ENCODE measurements at places on chromosomes 3 and 15.

GRCh38 chr3:27993051-27993450 is 248.4 kb upstream of the CMC1 start:
- DNase-seq, result no peak

- DNase-seq, result no peak
Measured at GRCh38 chr15:91855241-91855640, 1.7 kb downstream of the SLCO3A1 start.

DNA sequence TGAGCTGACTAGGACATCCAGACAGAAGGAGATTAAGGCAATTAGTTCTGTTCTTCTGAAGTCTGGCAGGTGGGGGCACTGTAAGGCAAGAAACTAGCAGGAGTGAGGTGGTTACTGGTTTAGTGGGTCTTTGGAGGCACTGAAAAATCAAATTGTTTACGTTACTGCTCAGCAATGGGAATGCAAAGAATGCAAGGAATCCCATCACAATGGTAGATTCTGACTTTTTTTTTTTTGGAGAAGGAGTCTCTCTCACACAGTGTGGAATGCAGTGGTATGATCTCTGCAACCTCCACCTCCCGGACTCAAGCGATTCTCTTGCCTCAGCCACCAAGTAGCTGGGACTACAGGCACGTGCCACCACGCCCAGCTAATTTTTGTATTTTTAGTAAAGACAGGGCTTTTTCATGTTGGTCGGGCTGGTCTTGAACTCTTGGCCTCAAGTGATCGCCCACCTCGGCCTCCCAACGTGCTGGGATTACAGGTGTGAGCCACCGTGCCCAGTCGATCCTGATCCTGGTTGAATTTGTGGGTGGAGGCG is 16.4 kb downstream of the FAM107A start:
- DNase-seq, result peak; percentile 98

GRCh38 chr15:69031013-69032001 is 16.8 kb downstream of the NOX5 start:
- peak; percentile 29 for DNase-seq

DNA sequence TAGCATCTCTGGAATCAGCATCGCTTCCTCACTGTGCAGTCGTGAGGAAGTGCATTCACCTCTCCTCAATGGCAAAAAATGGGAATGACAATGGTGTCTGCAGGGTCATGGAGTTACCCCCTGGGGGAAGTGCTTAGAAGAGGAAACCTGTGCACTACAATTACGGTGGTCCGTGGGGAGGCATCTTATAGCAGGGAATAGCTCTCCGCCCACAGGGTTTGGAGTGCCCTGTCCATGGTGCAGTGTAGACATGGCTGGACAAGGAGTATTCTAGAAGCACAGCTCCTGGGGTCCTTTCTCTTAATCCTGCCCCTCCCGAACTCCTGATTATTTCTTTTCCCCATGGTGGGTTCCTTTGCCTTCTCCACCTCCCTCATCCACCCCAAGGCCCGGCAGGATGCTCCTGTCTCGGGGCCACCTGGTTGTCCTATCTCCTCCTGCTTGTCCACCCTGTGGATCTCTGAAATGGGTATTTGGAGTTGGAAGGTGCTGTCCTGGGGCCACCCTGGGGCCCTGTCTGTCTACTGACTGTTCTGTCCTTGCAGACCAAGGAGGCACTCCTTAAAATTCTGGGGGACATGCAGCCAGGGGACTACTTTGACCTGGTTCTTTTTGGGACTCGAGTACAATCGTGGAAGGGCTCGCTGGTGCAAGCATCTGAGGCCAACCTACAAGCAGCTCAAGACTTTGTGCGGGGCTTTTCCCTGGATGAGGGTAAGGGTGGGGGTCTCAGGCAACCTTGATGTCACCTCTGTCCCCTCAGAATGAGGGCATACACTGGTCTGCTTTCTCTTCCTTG is 5.2 kb downstream of the ITIH1 start:
- DNase-seq, result no peak

DNA sequence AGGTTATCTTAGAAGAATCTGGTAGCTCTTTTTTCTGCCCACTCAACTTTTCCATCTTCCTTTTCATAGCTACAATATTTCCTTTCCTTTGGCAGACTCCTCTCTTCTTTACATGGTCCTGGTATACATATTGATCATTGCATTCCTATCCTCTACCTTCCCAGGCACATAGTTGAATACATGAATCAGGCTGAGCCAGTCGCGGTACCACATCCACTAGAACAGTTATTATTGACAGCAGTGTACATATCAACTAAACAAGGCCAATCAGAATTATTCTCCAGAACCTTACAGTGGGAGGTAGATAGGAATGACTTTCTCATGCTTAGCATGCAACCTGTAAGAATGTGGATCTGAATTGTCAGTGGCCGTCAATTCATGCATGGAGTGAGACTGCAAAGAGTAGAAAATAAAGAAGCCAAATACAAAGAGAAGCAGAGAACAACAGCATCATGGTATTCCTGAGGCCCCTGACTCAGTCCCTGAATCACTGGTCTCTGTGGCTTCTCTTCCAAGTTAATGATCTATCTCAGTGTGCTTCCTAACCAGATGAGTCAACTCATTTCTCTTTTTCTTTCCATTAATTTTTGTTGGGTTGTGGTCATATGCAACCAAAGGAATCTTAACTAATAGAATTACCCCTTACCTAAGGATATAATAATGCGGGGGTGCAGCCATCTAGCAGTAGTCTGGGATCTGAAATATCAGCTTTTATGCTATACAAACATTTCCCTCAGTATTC is 60.9 kb upstream of the DCBLD2 start:
- DNase-seq, result peak; percentile 97

DNA sequence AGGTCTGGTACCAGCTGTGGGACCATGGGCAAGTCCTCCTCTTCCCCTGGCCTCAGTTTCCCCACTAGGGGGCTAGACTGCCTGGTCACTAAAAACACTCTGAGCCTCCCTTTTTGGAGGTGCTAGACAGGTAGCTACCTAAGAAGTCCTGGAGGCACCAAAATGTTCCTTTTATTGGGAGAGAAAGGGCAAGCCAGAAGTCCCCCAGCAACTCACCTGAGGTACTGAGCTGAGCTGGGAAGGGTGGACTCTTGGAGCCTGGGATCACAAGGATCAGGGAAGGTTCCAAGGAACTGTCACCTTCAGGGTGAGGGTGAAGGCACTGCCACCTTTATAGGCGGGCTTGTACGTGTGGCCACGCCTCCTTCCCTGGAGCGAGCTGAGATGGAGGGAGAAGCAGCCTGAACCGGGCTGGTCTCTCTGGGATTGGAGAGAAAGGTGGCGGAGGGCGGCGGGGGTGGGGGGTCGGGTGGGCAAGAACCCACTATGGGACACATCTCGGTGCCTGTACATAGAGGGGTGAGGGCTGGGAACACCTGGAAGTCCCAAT is at the start of gene CYP1A1:
Gene CYP1A1, minus strand, starts transcription at position 304 of the 550 bp plus-strand sequence. CDS start 2,431 bp downstream, outside the sequence.
- DNase-seq, result no peak

DNA sequence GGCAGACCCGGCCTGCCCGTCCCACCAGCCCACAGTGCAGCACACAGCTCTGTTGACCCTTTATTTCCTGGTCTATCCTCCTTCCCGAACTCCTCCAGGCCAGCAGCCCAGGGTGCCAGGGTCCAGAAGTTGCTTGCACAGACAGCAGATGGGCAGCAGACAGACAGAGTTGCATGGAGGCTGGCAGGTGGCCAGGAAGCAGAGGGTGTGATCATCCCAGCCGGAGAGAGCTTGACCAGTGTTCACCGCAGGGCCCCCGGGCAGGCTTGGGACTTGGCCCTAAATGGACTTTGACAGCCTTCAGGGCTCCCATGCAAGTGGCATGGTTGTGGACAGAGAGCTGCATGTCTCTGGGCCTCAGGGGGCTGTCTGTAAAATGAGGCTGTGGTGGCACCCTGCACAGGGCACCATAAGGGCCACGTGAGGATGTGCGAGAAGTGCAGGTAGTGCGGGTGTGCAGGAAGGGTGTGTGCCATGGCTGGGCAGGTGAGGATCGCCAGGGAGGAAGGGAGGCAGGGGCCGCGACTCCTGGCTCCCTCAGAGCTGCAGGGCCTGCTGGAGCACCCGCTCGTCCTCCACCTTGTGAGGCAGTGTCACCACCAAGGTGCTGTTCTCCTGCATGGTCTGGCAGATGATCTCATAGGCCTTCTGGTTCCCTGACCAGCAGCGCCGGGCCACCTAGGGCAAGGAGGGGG is 6.3 kb upstream of the ZXDC start:
- no peak for DNase-seq

DNA sequence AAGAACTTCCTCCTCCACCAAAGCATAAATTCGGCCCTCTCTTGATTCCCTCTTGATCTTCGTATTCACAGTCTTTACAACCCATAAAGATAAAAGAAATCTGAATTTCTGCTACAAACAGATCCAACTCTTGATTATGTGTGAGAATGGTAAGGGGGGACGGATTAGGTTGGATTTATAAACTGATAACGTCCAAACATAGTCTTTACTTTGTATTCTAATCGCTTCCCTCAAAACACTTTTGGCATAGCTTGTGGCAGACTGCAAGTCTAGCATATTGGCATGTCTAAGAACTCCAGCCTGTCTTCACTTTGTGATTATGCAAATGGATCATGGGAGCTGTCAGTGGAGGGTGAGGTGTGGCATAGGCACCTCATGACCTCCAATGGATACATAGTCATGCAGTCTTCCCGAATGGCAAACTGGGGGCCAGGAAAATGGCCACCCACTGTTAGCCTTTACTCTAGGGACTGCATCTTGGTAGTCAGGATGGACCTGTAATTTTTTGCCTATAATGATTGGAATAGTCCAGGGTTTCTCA is 24.3 kb upstream of the GPR171 start:
- no peak for DNase-seq

GRCh38 chr3:175077216-175077615 is 218.1 kb downstream of the NAALADL2 start:
- DNase-seq, result no peak

DNA sequence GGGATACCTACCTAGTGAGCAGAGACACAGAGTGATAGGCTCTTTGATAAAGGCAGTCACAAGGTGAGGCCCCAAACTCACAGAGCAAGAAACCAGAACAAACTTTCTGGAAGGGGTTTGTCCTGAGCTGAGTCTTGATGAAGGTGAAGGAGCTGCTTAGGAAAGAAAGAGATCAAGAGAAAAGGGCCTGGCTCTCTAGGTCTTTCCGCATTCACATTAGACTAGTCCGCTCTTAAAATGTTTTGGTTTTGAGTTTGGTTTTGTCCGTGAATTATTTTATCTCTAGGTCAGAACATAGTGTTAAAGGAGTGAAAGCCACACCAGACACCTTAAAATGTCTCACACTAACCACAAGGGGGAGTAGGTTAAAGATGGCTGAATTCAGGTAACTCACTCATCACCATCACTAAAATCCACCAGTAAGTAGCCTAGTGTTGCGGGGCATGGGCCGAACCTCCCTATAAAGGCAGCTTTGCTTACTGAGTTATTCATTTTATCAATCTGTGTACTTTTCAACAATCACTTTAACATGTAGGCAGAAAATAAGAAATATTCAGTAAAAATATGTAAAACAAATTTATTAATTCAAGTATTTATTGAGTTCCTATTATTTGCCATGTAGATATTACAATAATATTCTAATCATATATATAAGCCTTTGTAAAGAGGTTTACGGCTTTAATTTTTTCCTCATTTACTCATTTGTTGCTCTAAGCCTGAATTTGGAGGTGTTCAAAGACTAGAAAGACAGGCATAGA is 121.5 kb upstream of the TSC22D2 start:
- peak; percentile 37 for DNase-seq

- no peak for DNase-seq
Measured at GRCh38 chr3:13877911-13878280, 2.0 kb downstream of the WNT7A start.

DNA sequence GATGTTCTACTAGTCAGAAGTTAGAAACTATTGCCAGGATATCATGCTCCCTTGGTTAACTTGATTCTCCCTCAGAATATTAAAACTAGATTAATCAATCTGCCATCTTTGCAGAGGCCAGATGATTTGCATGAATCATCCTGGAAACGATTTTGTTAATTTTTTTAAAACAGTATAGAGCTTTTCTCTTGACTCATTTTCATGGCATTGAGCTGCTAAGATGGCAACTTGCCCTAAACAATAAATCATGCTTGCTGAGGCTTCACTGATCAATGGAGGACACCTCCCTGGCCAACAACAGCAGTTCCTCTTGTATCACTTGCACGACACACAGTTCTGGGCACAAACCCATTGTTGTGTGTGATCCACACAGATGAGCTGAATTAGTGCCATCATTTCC is 109.1 kb downstream of the COL6A6 start:
- peak; percentile 16 for DNase-seq

DNA sequence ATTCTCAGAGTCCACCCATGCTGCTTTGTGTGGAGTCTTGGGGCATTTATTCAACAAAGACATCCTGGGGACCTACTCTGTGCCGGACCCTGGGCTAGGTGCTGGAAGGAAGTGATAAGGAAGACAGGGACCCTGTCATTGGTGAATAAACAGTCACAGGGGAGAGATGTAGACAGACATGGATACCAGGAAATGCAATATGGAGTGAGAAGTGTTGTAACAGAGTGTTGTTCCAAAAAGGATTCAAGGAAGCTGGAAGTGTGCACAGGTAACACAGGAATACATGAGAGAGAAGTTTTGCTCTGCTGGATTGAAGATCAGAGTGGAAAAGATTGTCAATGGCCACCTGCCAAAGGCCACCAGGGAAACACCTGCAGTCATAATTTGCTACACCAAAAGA is 89.0 kb downstream of the PDCD6IP start:
- no peak for DNase-seq

DNA sequence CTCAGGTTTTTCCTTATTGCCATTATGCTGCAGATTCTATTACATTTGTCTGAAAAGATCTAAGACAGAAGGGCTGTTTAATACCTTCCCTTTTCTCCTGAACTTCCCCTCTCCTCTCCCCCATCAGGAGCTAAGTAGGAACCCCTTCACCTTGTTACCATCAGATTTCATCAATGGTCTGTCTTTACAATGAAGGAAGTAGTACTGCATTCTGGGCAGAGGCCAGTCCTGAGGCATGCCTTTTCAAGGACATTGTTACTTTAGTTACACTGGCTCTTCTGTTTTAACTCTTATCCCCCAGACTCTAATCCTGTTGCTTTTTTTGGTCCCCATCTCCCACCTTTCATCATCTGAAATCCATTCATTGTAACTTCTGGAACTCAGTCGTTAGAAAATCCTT is 8.1 kb downstream of the CTNNB1 start:
- DNase-seq, result no peak

- peak; percentile 47 for DNase-seq
Measured at GRCh38 chr3:160210799-160211221, 14.4 kb upstream of the C3orf80 start.

GRCh38 chr3:14605744-14606143 is 45.8 kb upstream of the CCDC174 start:
- DNase-seq, result no peak

- DNase-seq, result no peak
Measured at GRCh38 chr3:151400341-151400740, 15.8 kb upstream of the P2RY12 start.

DNA sequence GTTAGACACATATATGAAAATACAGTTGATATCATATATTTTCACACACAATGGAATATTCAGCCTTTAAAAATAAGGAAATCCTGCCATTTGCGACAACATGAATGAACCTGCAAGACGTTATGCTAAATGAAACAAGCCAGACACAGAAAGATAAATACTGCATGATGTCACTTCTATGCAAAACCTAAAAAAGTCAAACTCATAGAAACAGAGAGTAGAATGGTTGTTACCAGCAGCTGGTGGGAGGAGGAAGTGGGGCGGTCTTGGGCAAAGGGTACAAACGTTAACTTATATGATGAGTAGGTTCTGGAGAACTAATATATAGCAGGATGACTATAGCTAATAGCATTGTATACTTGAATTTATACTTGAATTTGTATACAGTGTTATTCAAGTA is 213.2 kb upstream of the NR2F2 start:
- no peak for DNase-seq

All from fibroblast of skin of back (primary cell).